ENCODE measurements at places on chromosomes 6 and 20.

DNA sequence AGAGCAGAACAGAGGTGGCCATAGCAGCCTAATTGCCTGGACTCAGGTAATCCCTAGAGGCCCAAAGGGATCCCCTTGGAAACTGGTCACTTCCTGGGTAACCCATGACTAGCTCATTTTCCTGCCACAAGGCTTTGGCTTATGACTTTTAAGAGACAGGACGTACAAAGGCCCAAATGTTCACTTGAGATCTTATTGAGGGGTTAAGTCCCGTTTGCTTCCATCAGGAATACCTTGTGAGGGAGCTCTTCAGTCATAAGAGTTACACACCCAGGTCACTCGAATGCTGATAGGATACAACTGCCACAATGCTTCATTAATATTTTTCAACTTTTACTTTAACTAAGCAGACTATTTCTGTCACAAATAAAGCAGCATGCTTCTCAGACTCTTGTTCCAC lies 51.7 kb downstream of the TMEM170B start:
- no peak overlapping the region for H3K4me3 ChIP-seq
- H3K27me3 ChIP-seq, result no peaks in the 10 kb centered on the region
- peaks cover 6% of the 10 kb centered on the region for H3K4me1 ChIP-seq
- H3K27ac ChIP-seq, result no peak overlapping the region
- no peaks in the 10 kb centered on the region for H3K36me3 ChIP-seq

DNA sequence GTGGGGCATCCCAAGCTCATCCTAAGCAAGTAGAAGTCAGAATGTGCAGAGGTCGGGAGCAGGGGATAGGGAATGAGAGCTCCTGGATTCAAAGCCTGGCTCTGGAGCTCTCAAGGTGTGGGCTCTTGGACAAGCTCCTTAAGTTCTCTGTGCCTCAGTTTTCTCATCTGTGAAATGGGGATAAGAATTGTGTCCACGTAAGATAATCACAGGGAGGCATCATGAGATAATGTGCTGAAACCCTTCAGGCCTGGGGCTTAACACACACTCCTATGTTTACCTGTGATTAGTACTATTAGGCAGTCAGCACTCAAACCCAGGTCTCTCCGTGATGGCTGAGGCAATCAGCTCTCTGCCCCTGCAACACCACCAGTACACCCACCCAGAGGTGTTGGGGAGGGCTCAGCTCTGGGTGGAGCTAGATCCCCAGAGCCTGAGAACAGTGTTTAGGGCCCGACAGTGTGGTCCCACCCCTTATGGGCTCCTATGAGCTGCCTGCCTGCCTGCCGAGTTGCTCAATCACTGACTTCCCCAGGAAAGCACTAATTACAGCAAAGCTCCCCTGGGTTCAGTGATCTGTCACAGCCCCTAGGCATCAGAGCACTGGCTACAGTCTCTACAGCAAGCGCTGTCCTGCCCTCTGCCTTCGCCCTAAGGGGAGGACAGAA lies 6.3 kb upstream of the SIRPA start:
- no peaks in the 10 kb centered on the region for H3K36me3 ChIP-seq
- peaks cover 6% of the 10 kb centered on the region for H3K27me3 ChIP-seq
- peaks cover 13% of the 10 kb centered on the region for H3K4me1 ChIP-seq
- H3K4me3 ChIP-seq, result no peak overlapping the region
- no peak overlapping the region for H3K27ac ChIP-seq

DNA sequence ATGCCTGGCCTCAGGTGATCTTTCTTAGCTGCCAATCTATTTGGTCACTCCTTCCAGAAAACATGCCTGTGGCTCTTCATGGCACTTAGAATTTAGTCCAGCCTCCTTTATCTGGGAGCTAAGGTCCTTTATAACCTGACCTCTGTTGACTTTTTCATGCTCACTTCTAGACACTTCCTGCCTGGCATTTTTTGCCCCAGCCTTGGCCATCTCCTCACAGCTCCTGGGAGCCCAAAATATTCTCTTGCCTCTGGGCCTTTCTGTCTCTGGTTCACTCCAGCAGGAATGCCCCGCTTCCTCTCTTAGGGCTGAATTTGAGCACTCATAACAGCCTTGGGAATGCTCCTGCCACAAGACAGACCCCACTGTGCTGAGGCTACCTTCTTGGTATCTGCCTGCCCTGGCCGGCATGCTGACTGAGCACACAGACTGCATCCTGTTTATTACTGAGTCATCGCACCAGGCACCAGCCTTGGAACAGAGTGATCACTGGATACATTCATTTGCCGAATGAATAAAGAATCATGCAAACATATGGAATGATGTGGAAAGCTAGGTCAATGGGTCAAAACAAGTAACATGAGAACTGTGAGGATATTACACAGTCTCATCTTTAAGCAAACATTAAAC lies 5.8 kb upstream of the EEF1E1 start:
- no peaks in the 10 kb centered on the region for H3K4me1 ChIP-seq
- no peak overlapping the region for H3K27ac ChIP-seq
- no peak overlapping the region for H3K4me3 ChIP-seq

DNA sequence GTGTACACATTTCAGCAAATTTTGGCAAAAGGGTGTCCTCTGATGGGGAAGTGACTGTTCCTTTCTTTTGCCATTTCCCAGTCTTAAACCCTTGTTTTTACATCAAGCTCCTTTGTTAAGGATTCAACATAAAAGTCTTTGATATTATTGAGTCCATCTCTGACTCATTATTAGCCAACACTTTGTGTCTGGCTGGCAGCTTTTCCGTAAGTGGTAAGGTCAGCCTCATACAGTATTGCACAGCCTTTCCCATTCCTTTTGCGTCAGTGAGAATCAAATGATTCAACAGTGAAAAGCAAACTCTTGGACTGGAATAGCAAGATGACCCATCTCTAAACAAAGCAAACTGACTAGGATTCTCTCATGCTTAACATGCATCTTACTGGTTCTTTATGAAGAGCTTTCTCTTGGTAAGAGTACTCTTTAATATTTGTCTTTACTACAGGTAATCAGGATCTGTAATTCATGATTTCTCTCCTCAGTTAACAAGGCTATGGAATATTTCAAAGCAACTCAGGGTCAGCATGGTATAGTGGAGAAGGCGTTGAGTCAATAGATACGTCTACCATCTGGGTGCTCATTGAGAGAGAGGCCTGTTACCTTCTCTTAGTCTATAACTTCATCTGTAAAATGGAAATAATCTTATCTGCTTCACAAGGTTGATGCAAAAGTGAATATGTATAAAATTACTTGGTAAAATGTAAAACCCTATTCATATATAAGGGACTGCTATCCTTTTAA lies 183.6 kb downstream of the PRL start:
- peaks cover 25% of the 10 kb centered on the region for H3K4me1 ChIP-seq
- no peaks in the 10 kb centered on the region for H3K36me3 ChIP-seq
- H3K27ac ChIP-seq, result peak overlapping the region; percentile 16
- no peak for DNase-seq

- no peak overlapping the region for H3K4me3 ChIP-seq
- H3K27me3 ChIP-seq, result no peaks in the 10 kb centered on the region
- DNase-seq, result no peak
- no peak overlapping the region for H3K27ac ChIP-seq
- H3K36me3 ChIP-seq, result no peaks in the 10 kb centered on the region
Measured at GRCh38 chr6:158573542-158573931, 13.6 kb downstream of the TMEM181 start.

DNA sequence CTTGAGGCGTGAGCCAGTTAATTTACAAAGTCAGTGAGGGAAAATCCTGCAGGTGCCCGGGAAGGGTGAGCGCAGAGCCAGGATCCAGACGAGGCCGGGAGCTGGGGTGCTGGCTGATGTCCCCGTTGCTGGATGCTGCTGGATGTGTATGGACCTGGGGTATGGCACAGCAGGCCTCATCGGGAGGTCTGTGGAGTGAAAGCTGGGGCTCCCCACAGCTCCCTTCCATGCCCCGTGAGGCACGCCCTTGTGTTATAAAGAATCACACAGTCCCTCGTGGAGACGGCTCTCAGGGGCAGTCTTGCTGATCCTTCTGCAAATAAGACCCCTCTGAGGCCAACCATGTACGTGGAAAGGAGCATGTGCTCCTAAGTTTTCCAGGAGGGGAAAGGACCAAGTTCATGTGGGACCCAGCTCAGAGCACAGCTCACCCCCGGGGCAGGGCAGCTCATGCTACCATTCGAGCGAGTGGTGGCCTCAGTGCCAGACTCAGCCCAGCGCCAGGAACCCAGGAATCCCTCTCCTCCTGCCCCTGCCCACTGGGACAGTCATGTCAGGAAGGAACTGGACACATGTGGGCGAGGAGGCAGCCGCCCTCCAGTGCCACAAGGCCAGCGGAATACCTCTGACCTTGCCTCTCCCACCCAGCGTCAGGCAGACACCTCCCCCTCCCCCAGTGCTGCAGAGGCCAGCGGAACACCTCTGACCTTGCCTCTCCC lies 97.5 kb downstream of the CDH4 start:
- no peak overlapping the region for H3K27ac ChIP-seq
- no peak for DNase-seq
- H3K36me3 ChIP-seq, result no peaks in the 10 kb centered on the region
- H3K4me1 ChIP-seq, result no peaks in the 10 kb centered on the region
- H3K4me3 ChIP-seq, result no peak overlapping the region

GRCh38 chr6:34580707-34581560 lies 24.8 kb upstream of the SPDEF start:
- H3K4me1 ChIP-seq, result peaks cover 16% of the 10 kb centered on the region
- H3K27me3 ChIP-seq, result no peaks in the 10 kb centered on the region
- H3K27ac ChIP-seq, result no peak overlapping the region
- H3K36me3 ChIP-seq, result no peaks in the 10 kb centered on the region
- no peak for DNase-seq
